ENCODE measurements at places on chromosomes 11 and 22.

DNA sequence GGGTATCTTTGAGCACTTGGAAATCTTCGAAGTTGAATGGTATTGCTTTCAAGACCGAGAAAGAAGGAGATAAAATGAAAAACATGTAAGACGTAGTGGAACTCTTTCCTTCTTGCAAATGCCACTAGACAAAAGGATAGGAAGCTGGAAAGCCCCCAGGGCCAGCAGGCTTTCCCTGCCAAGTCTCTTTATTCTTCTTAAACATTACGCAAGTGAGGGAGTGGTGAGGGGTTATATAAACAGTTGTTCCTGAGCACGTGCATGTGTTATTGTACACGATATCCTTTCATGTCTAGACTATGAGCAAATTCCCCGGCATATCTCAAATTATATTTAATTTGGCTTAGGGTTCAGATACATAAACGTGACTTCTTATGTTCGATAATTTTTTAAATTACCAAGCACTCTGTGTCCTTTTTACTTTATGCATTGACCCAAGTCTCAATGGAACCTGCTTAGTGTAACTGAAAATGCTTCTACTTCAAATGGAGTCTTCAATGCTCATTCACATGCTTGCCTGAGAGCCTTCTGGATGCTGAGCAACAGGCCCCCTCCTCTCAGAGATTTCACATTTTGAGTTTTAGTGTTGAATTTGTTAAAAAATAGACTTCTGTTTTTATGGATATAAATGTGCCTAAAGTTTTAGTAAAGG lies 59.0 kb downstream of the PPP2R1B start:
- no peak for DNase-seq

DNA sequence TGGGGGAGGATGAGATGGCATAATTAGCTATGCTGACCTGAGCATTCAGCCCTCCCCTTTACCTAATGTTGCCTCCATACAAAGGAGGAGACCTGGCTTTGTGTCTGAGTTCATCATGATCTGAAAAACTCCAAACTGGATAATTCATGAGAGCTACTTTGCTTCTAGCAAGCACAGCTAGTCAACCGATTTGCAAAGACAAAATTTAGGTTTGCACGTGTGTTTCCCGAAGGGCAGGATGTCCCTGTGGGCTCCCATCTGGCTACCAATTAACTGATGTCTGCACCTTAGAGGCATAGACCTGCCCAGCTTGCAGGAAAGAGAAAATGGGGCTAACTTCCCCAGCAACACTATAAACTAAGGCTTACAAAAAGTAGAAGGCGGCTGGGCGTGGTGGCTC lies 42.2 kb upstream of the POU2AF1 start:
- DNase-seq, result no peak

DNA sequence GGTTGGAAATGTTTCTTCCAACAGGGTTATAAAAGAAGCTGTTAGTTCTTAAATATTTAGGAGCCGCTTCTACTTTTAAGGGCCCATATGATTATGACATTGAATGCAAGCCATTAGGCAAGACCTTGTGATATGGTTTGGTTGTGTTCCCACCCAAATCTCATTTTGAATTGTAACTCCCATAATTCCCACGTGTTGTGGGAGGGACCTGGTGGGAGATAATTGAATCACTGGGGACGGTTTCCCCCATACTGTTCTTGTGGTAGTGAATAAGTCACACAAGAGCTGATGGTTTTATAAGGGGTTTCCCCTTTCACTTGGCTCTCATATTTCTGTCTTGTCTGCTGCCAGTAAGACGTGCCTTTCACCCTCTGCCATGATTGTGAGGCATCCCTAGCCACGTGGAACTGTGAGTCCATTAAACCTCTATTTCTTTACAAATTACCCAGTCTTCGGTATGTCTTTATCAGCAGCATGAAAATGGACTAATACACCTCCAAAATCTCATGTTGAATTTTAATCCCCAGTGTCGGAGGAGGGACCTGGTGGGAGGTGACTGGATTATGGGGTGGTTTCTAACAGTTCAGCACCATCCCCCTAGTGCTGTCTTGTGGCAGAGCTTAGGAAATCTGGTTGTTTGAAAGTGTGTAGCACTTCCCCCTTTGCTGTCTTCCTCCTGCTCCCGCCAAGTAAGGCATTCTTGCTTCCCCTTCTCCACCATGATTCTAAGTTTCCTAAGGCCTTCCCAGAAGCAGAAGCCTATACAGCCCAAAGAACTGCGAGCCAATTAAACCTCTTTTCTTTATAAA lies 4.3 kb downstream of the CD59 start:
- peak; percentile 27 for DNase-seq

GRCh38 chr11:65378208-65378927 lies 4.1 kb downstream of the SLC25A45 start:
- DNase-seq, result no peak

GRCh38 chr11:70470127-70470526 lies 71.8 kb downstream of the CTTN start:
- no peak for DNase-seq

- no peak for DNase-seq
Measured at GRCh38 chr11:118448294-118448693, 12.0 kb downstream of the KMT2A start.

GRCh38 chr22:40560551-40560950 lies 76.0 kb downstream of the MRTFA start:
- no peak for DNase-seq

- DNase-seq, result no peak
Measured at GRCh38 chr11:46637546-46637945, 20.2 kb downstream of the ATG13 start.

DNA sequence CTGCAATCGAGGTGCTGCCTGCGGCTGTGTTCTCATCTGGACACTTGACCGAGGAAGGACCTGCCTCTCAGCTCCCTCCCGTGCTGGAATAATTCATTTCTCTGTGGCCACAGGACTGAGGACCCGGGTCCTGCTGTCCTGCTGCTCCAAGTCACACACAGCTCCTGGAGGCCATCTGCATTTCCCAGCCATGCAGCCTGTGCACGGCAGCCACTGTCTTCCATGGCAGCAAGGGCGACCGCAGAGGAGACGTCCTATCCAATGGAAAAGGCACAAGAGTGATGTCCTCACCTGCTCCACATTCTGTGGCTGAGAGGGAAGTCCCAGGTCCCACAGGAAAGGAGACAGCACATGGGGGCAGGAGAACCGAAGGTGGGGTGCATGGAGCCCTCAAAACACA lies 495.8 kb downstream of the BRD1 start:
- DNase-seq, result no peak

- no peak for DNase-seq
Measured at GRCh38 chr11:96173422-96173821, 169.6 kb downstream of the MAML2 start.

- DNase-seq, result no peak
Measured at GRCh38 chr11:86999388-86999787, 38.3 kb upstream of the TMEM135 start.

GRCh38 chr11:44309478-44310205 lies at the start of gene ALX4:
Gene ALX4, minus strand, starts transcription at chr11:44310139. Its CDS starts 77 bp downstream, at chr11:44310062.
- peak; percentile 22 for DNase-seq

DNA sequence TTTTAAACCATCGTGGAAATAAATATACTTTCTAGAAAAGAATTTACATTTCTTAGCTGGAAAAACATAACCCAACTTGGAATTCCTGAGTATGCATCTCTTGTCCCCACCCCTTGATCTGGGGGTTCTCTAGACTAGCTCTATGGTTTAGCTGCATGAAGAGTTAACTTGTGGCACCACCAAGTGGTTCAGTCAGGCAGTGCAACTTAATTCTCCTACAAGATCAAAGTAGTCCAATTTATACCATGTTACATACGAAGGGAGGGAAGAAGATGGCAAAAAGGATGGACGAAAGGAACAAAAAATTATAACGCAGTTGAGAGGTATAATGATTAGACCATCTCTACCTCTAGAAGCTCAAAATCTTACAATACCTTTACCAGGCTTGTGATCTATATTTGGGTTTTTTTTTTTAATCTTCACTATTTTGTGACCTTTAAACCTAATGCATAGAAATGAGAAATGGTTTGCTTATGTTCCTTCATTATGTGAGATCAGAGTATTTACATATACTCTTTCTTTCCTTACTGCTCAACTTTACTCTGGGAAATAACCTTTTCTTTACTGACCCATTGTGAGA lies 28.5 kb upstream of the ALKBH3 start:
- peak; percentile 68 for DNase-seq

- DNase-seq, result no peak
Measured at GRCh38 chr11:131204765-131205380, 165.5 kb upstream of the NTM start.

DNA sequence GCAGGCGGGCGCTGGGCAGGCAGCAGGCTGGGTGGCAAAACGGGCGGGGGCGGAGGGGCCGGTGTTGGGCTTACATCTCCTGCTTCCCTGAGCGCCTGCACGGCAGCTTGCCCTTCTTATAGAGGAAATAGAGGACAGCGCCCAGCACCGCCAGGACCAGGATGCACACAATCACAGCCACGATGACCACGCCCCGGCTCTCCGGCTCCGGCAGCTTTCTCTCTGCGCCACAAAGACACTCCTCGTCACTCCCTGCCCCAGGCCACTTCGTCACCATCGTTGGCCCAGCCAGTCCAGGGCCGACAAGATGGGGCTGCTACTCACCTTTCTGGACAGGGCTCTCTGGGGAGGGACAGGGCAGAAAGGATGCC lies 6.3 kb downstream of the MCAM start:
- DNase-seq, result no peak

Measured in activated naive CD4-positive, alpha-beta T cell treated with anti-CD3 and anti-CD28 coated beads, Interleukin-2, amount 50 U/mL, for 16 hours (primary cell).